ENCODE measurements at places on chromosomes 12 and 14. TPM values are rescaled to one million over a fixed set of nuclear protein-coding genes. Genes with fewer than 3 reads are reported as not detected.

GRCh38 chr14:90654831-90655276 lies 161.4 kb downstream of the TTC7B start:
- H3K4me3 ChIP-seq, result no peak overlapping the region
- no peak for DNase-seq
- no peaks in the 10 kb centered on the region for H3K27me3 ChIP-seq
- peaks cover 17% of the 10 kb centered on the region for H3K4me1 ChIP-seq

GRCh38 chr14:48735607-48736006 lies 850.6 kb downstream of the RPS29 start:
- no peaks in the 10 kb centered on the region for H3K4me1 ChIP-seq
- H3K4me3 ChIP-seq, result no peak overlapping the region
- no peak overlapping the region for H3K27ac ChIP-seq
- DNase-seq, result no peak

DNA sequence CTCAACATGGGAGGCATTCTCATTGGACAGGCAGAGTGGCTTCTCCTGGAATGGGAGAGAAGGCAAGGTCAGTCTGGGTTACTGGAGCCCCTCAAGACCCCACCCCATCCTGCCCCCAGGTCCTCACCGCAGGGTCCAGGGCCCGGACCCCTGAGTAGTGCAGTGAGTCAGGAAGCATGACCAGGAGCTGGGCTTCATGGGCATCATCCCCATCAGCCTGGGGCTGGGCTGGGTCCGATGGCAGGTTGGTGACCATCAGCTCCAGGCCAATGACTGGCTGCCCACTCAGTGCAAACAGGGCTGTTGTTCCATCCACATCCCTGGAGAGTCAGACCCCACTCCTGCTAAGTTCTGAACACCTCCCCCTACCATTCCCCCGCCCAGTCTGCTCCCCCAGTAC lies 13.1 kb downstream of the ITGA7 start:
- no peak overlapping the region for H3K27ac ChIP-seq
- H3K27me3 ChIP-seq, result no peaks in the 10 kb centered on the region
- no peak overlapping the region for H3K4me3 ChIP-seq

DNA sequence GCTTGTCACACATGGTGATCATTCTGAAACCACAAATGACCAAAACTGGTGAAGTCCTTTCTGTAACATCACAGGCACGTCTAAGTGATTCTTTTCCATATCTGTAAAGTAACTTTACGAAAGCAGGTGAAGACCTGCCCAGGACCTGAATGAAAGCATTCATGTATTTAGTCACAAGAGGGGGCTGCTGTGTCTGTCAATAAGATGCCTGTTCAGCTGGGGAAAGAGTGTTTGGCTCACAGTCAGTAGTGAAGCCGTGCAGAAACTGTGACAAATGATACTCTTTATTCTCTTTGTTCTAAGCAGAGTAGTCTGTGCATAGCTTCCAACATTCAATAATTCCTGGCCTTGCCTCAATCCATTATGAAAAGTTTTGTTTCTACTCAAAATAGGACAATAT lies 373.5 kb upstream of the OR4E1 start:
- peak; percentile 5 for DNase-seq
- H3K27ac ChIP-seq, result no peak overlapping the region
- peaks cover 22% of the 10 kb centered on the region for H3K27me3 ChIP-seq
- no peaks in the 10 kb centered on the region for H3K36me3 ChIP-seq

GRCh38 chr12:56382611-56383010 lies 20.0 kb upstream of the APOF start:
- no peak overlapping the region for H3K27ac ChIP-seq
- no peaks in the 10 kb centered on the region for H3K36me3 ChIP-seq
- peaks cover 6% of the 10 kb centered on the region for H3K4me1 ChIP-seq
- H3K4me3 ChIP-seq, result no peak overlapping the region

- H3K4me1 ChIP-seq, result no peaks in the 10 kb centered on the region
- H3K27ac ChIP-seq, result no peak overlapping the region
- H3K36me3 ChIP-seq, result no peaks in the 10 kb centered on the region
- no peak overlapping the region for H3K4me3 ChIP-seq
- DNase-seq, result no peak
Measured at GRCh38 chr12:86550218-86551145, 294.3 kb upstream of the MGAT4C start.

DNA sequence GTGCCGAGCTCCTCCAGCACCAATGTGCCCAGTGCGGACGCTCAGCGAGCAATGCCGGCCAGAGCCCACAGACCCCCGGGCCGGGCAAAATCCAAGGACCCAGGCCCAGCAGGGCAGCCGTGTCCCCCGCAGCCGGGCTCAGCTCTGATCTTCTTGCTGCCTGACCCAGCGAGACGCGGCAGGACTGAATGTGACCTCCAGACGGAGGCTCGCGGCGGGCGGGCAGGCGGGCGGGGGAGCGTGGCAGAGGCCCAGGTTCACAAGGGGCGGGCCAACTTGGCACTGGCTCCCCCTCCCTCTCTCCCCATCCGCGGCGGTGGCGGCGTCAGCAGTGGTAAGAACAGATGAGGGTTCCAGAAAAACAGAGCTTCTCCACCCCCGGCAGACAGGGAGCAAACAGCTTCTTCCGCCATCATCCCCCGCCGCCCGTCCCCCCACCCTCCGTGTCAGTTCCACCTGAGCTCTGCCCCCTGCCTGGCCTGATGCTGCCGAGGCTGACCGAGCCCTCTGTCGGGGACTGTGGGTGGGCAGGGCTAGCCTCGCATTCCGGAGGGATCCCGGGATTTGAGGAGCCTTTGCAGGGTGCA lies 94.3 kb downstream of the RFLNA start:
- H3K4me3 ChIP-seq, result no peak overlapping the region
- no peak overlapping the region for H3K27ac ChIP-seq
- H3K36me3 ChIP-seq, result no peaks in the 10 kb centered on the region
- DNase-seq, result peak; percentile 41
- peaks cover 17% of the 10 kb centered on the region for H3K4me1 ChIP-seq

GRCh38 chr14:105528586-105529318 lies 2.4 kb downstream of the TMEM121 start:
- H3K36me3 ChIP-seq, result no peaks in the 10 kb centered on the region
- peaks cover 4% of the 10 kb centered on the region for H3K4me1 ChIP-seq
- peaks cover 22% of the 10 kb centered on the region for H3K27me3 ChIP-seq

- peak overlapping the region; percentile 88 for H3K4me3 ChIP-seq
- peaks cover 20% of the 10 kb centered on the region for H3K27me3 ChIP-seq
- H3K27ac ChIP-seq, result peak overlapping the region; percentile 63
- no peak for DNase-seq
Measured at GRCh38 chr14:75980856-75981255, 939 bp downstream of the TGFB3 start.

GRCh38 chr14:21263284-21264024 lies 5.8 kb downstream of the HNRNPC start:
- no peak overlapping the region for H3K27ac ChIP-seq
- H3K27me3 ChIP-seq, result no peaks in the 10 kb centered on the region
- H3K36me3 ChIP-seq, result peaks cover 46% of the 10 kb centered on the region

GRCh38 chr12:662566-663292 lies 516 bp downstream of the NINJ2 start:
- H3K4me3 ChIP-seq, result no peak overlapping the region
- H3K27ac ChIP-seq, result peak overlapping the region; percentile 1
- H3K4me1 ChIP-seq, result peaks cover 12% of the 10 kb centered on the region
- no peak for DNase-seq

DNA sequence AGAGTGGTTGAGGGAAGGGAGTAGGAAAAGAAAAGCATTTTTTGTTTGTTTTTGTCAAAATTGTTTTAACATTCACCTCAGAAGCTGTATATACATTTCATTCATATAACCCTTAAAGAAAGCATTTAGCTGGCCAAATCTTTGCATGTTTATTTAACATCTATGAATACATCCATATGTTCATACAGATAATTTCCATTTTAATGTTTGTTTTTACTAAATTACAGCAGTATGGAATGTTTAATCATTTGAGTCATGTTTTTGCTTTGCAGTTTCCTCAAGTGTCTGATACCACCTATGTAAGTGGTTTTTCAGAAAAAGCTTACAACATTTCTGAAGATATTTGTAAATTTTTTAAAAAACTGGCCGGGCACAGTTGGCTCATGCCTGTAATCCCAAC lies 84.3 kb upstream of the ATF1 start:
- H3K27ac ChIP-seq, result no peak overlapping the region
- H3K27me3 ChIP-seq, result no peaks in the 10 kb centered on the region
- no peaks in the 10 kb centered on the region for H3K4me1 ChIP-seq
- H3K4me3 ChIP-seq, result no peak overlapping the region

DNA sequence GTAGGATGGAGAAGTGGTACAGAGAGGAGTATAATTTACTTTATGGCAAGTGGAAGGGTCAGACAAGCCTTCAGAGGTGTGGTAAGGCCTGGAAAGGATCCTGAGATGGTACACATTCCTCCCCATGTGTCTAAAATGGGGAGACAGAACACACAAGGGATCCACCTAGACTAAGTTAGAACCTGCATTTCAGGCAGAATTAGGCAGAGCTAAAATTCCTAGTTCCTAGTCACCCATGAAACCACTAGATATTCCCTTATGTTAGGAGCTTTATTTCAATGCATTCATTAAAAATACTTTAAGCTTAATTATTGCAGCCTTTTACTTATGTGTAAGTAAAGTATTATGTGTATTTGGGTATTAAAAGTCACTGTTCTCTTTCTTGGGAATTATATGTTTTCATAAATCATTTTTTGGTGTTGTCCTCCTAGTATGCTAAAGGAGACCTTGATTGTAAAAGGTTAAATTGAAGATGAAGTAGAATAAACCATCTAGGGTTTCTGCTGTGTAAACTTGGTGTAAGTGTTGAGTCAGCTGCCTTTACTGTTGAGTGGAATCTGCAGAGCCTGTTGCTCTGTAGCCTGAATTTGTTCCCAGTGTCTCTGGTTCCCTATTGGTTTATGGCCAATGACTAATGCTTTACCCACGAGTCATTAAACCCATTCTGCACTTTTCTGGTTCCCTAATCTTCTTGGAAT lies 423.2 kb downstream of the ATP23 start:
- no peak overlapping the region for H3K4me3 ChIP-seq
- no peaks in the 10 kb centered on the region for H3K4me1 ChIP-seq
- H3K27me3 ChIP-seq, result no peaks in the 10 kb centered on the region
- no peak for DNase-seq
- no peaks in the 10 kb centered on the region for H3K36me3 ChIP-seq

GRCh38 chr12:57229046-57229633 lies 371 bp upstream of the SHMT2 start:
- peak overlapping the region; percentile 27 for H3K27ac ChIP-seq
- H3K27me3 ChIP-seq, result peaks cover 49% of the 10 kb centered on the region
- peaks cover 17% of the 10 kb centered on the region for H3K36me3 ChIP-seq
- DNase-seq, result no peak

DNA sequence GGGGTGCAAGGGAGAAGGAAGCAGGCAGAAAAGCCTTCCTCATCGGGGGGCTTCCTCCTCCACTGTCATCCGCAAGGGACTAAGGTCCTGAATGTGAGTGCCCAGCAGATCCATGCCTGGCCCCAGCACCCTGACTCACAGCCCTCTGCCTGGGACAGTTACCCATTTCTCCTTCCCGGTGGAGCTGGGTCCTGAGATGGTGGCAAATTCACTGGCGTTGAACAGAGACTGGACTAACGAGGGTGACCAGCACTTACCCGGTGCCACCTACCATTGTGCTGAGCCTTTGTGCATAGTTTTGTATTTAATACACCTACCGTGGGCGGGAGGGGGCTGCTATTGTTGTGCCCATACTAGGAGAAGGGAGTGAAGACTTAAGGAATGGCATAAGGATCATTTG lies 30.9 kb upstream of the PLEKHG6 start:
- DNase-seq, result no peak
- H3K27me3 ChIP-seq, result peaks cover 52% of the 10 kb centered on the region
- H3K27ac ChIP-seq, result no peak overlapping the region
- peaks cover 11% of the 10 kb centered on the region for H3K4me1 ChIP-seq

DNA sequence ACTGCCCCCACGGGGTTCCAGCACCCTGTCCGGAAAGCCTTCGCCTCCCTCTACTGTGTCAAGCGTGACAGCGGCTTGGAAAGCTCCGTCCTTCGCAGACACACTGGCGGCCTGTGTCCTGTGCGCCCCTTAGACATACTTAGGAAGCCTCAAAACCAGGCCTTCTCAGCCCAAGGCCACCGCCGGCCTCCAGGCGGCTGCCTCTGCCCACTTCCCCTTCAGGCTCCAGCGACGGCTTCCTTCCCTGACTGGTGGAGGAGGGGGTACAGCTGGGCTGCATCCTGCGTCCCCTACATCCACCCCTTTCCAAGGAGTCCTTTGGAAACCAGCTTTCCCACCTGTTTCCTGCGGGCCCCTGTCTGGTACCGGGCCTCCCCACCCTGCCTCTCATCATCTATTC lies 2.5 kb upstream of the CACNA2D4 start:
- no peak overlapping the region for H3K27ac ChIP-seq
- no peak overlapping the region for H3K4me3 ChIP-seq
- no peaks in the 10 kb centered on the region for H3K36me3 ChIP-seq
- peaks cover 18% of the 10 kb centered on the region for H3K4me1 ChIP-seq
- DNase-seq, result no peak

DNA sequence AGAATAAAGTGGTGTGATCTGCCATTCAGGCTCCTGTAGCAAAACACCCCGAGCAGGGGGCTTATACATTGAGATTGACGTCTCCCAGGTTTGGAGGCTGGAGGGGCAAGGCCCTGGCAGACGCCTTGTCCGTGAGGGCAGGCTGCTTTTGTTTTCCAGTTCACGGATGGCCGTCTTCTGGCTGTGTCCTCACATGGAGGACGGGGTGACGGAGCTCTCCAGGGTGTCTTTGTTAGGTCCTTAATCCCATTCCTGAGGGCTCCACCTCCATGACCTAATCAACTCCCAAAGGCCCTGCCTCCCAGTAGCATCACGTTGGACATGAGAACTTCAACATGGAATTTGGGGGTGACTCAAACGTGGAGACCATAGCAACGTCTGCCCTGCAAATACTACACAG lies 147.7 kb downstream of the KIF26A start:
- H3K27ac ChIP-seq, result no peak overlapping the region
- H3K4me1 ChIP-seq, result peaks cover 11% of the 10 kb centered on the region
- no peaks in the 10 kb centered on the region for H3K27me3 ChIP-seq
- no peak overlapping the region for H3K4me3 ChIP-seq
- DNase-seq, result no peak

DNA sequence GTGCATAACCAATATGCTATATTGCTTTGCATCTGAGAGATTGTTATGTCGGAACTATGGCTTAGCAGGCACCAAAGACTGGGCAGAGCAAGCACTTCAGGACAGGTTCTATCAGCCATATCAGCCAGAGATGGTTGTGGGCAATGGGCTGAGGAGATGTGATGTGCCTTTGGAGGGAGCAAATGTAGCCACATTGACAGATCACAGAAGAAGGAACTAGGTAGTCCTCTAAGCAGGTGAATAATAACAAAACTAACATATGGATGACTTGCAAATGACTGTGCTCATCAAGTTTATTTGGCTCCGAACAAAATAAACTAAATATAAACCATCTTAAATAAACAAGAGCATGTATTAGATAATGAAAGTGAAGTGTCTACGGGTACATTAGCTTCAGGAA lies 291.7 kb downstream of the RMST start:
- H3K36me3 ChIP-seq, result no peaks in the 10 kb centered on the region
- no peaks in the 10 kb centered on the region for H3K27me3 ChIP-seq
- DNase-seq, result no peak
- no peak overlapping the region for H3K4me3 ChIP-seq
- peaks cover 10% of the 10 kb centered on the region for H3K4me1 ChIP-seq

GRCh38 chr14:91155626-91156089 lies 41.8 kb downstream of the DGLUCY start:
- no peak overlapping the region for H3K27ac ChIP-seq
- H3K4me3 ChIP-seq, result no peak overlapping the region
- no peak for DNase-seq

ANAPC5 gene
- 111 TPM for total RNA-seq

ERGIC2 gene
- total RNA-seq, result 55.3 TPM

TC2N gene
- total RNA-seq, result not detected

LDHB gene
- total RNA-seq, result 1,383 TPM

OTOGL gene
- 0.12 TPM for total RNA-seq

DHRS2 gene
- not detected for total RNA-seq

PAX9 gene
- not detected for total RNA-seq

NTS gene
- 0.40 TPM for total RNA-seq

ATP23 gene
- 7.7 TPM for total RNA-seq

P2RX2 gene
- not detected for total RNA-seq

LALBA gene
- not detected for total RNA-seq

ESRRB gene
- 0.77 TPM for total RNA-seq

GALNT16 gene
- 18.5 TPM for total RNA-seq

All from neural crest cell (in vitro differentiated cells).